Umbilical cord (tissue), 2 donors: ENCODE measurements at places on chromosomes 1 and 21.

DNA sequence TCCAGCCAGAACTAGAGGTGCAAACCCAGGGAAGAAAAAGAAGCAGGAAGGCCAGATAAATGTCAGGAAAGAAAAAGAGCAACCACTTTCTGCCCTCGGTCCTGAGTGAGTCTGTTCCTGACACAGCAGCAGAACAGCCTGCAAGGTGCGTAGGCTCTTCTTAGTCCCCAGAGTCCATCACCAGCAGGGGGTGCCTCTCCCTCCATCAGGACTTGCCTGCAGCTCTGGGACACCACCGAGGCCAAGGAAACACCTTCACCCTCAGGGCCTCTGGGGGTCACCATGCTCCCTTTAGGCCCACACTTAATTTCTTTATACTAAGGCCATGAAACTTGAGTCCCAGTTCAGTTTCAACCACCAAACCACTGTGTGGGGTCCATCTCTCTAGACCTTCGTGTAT is 43.7 kb upstream of the NFASC start:
- no peak for DNase-seq

GRCh38 chr1:173364827-173365226 is 112.3 kb upstream of the PRDX6 start:
- DNase-seq = no peak

- DNase-seq = peak; percentile 69
These were observed 25.6 kb downstream of the SLC45A1 start for GRCh38 chr1:8343464-8344001.

DNA sequence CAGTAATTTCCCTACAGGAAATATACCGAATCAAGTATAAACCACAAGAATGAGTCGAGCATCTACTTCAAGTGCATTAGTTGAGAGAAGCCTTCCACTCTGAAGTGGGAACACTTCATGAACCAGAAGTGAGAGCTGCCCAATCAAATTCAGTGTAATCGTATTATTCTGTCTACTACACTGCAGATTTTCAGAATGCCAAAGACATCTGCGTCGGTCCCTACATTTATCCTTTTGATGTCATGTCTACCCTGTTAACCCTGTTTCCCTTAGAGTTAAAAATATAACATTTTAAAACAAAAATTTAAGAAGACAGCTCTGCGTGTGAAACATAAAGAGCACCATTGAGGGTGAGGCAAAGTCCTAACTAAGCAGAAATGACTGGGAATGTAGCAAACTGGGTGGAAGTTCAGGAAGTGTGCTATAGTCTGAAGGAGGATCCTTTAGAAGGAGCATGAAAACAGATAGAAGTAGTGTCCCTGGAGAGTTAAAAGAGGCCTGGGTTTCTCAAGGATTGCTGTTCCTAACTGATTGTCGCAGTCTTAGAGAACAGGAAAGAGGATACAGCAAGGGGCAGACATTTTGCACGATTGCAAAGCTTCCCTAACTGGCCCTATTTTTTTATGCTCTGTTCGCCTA is 291.2 kb downstream of the PTPRC start:
- DNase-seq = peak; percentile 12

DNA sequence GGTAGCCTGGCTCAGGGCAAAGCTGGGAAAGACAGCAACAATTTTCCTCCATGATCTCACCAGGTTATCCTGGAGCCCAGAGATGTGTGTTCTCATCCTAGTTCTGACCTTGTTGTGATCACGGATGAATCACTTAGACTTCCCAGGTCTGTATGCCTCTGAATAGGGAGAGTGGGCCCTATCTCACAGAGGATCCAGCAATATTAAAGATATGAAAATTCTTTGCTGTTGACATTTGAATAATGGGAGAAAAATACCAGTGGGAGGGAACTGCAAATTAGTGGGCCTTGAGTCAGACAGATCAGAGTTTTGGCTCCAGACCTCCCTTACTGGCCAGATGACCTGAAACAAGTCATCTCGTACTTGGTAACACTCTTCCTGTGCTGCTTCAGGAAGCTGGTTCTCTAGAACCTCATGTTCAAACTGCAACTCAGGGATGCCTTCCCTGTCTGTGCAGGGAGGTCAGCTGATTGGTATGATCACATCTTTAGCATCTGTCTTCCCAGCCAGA is 32.8 kb upstream of the RNF19B start:
- DNase-seq = no peak

- DNase-seq = peak; percentile 57
These were observed 16.9 kb upstream of the EFCAB14 start for GRCh38 chr1:46735708-46736324.

DNA sequence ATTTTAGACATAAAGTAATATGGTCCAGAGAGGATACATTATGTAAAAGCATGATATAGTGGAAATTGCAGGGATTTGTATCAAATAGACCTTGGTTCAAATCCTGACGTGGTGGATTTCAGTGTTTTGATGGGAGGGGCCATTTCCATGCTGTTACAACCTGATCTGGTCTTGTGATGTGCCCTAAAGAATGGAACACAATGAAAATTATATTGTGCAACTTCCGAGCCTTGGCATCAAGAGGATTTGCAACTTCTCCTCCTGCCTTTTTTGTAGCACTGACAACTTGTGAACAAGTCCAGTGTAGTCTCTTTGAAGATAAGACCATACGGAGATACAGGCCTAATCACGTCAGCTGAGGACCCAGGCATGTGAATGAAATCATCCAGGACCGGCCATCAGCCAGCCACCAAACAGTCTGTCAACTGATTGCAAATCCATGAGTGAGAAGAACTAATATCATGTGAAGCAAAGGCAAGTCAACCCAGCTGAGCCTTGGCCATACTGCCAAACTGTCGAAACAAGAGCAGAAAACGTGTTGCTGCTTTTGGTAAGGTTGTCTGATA is 412.1 kb downstream of the DPYD start:
- DNase-seq = no peak
